BJ (cell line): ENCODE measurements at places on chromosomes 5 and 9.

DNA sequence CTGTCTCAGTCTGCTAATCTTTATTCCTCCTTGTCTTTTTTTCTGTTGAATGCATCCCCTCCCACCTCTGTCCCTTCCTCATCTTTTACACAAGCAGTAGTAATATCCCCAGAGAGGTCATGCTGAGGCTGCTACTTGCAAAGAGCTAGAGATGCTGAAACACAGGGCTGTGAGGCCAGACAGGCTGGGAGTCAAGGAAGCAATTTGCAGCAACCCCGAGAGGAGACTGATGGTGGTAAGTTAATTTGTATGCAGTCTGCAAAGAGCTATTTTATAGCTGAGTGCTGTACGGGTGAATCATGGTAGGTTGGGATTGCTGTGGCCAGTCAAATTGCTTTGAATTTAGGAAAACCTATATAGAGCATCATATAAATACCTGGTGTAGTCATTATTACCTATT is 90.2 kb upstream of the SLC24A2 start:
- no peak for DNase-seq

DNA sequence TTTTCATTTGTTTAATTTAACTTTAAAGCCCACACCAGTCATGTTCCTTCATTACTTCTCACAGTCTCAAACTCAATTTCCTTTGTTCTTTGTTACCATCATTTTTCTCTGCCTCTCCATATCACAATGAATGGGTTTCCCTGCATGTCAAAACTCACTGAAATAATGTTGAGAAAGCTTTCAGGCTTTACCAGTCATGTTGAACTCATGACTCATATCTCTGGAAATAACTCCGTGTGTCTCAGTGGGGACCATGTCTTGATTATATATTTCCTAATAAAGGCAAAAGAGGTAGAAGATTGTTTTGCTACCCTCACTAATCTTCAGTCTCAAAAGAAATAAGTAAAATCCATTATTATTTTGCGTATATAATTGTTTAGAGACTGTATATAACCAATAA is 231.2 kb downstream of the CHSY3 start:
- peak; percentile 7 for DNase-seq

DNA sequence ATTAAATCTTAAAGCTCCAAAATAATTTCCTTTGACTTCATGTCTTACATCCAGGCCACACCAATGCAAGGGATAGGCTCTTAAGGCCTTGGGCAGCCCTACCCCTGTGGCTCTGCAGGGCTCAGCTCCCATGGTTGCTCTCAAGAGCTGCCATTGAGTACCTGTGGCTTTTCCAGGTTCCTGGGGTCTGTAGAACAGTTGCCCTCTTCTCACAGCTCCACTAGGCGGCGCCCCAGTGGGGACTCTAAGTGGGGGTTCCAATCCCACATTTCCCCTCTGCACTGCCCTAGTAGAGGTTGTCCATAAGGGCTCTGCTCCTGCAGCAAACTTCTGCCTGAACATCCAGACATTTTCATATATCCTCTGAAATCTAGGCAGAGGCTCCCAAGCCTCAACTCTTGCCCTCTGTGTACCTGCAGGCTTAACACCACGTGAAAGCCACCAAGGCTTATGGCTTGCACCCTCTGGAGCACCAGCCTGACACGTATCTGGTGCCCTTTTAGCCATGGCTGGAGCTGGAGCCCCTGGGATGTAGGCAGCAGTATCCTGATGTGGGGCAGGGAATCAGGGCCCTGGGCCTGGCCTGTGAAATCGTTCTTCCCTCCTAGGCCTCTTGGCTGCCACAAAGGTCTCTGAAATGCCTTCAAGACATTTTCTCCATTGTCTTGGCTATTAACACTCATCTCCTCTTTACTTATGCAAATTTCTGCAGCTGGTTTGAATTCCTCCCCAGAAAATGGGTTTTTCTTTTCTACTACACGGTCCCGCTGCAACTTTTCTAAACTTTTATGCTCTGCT is 185.1 kb downstream of the SMARCA2 start:
- DNase-seq: no peak

- DNase-seq: no peak
Measured at GRCh38 chr9:22030101-22030598, 21.0 kb upstream of the CDKN2B start.

DNA sequence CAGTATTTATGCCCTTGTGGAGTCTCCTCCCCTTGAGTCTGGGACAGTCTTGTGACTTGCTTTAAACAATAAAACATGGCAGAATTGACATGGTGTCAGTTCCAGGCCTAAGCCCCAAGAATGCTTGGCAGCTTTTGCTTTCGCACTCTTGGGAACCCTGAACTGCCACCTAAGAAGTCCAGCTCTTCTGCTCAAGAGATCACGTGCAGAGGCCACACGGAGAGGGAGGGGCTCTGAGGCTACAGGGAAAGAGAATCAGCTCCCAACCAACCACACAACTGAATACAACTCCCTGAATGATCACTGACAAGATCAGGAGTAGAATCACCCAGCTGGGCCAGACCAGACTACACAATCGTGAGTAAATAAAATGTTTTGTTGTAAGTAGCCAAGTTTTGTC is 97.6 kb downstream of the MED27 start:
- DNase-seq: no peak

DNA sequence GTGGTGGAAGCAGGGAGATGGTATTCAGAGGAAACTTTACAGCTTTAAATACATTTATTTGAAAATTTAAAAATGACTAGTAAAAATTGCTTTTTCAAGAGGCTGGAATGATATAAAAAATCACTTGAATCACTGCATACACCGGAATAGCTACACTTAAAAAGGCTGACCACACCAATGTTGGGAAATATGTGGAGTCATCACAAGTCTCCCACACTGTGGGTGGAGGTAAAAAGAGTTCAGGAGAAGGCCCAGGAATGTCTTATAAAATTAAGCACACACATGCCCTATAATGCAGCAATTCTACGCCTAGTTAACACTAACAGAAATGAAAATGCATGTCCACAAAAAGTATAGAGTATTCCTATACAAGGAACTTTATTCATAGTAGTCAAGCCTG is 198.1 kb downstream of the ROR2 start:
- peak; percentile 44 for DNase-seq

DNA sequence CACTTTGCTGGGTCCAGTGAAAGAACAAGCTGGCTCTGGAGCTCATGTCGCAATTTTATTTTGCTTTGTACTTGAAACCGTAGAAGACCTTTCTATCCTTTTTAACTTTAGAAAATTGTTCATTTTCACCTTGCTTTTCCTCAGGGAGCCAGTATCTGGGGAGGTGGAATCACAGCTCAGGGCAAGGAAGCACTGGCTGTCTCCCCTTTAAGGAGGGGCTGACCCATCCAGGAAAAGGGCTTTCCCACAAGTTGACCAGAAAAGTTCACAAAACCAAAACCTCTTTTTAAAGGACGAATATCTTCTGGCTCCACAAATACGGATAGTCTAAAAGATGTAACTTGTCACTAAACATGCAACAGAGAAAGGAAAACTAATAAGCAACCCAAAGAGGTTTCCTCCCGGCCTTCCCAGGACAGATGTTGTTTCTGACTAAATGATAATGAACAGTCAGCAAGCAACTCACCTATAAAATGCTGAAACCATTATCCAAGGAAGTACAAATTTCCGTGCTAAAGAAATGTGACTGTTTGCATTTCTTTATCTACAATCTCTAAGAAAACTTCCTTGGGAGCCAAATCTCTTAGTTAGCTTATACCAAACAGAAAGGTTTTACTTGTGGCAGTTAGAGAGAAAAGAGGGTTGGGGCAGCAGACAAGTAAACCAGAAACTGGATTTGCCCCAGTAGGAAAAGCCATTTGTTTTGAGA is 278.2 kb downstream of the PLK2 start:
- DNase-seq: no peak

DNA sequence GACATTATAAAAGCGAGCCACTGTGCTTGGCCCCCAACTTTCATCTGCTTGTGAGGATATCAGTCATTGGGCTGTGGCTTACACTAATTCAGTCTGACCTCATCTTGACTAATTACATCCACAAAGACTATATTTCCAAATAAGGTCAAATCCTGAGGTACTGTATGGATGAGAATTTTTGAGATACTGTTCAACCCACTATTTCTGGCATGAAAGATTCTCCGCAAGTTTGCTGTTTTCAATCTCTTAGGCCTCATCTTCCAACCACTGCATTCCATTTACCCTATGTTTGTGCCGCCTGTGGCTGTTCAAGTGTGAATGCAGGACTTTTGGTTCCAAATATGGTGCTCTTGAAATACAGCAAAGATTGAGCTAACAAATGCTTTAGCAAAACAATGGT is 400.9 kb upstream of the SGCD start:
- no peak for DNase-seq

DNA sequence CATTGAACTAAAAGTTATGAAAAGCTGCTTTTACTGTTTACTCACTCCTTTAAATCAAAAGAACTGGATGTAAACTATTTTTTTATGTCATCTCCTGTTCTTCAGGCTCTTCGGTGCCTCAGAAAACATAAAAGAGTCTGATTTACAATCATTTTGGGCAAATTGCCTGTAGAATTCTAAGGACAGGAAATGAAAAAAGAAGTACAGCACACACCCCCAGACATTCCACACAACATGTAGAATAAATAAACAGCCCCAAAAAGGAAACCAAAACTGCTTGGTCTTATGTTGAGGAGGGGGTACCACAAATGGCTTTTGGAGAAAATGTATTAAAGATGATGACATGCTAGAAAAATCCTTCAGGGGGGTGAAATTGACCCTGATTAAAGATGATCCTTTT is 57.2 kb downstream of the ITGA1 start:
- DNase-seq: no peak

DNA sequence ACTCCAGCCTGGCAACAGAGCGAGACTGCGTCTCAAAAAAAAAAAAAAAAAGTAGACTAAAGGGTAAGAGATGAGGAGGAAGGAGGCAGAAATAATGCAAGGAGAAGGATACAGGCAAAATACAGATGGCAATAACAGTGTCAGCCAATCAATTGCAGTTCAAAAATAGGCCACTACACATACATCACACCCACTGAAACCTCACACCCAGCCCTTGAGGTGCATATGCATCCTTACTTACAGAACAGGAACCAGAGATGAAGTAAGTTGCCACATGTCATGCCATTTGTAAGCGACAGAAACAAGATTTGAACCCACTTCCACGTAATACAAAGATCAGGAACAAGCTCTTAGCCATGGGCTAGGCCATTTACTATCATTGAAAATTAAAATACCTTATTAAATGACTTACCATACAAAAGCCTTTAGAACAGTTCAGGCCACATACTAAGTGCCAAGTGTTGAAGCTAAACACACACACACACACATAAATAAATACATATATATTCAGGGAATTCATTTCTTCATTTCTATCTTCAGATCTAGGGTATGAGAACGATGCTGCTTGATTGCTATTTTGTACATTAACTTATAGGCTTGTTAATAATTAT is 98.4 kb downstream of the FNBP1 start:
- no peak for DNase-seq

GRCh38 chr9:14242150-14242805 is 71.7 kb downstream of the NFIB start:
- DNase-seq: no peak

DNA sequence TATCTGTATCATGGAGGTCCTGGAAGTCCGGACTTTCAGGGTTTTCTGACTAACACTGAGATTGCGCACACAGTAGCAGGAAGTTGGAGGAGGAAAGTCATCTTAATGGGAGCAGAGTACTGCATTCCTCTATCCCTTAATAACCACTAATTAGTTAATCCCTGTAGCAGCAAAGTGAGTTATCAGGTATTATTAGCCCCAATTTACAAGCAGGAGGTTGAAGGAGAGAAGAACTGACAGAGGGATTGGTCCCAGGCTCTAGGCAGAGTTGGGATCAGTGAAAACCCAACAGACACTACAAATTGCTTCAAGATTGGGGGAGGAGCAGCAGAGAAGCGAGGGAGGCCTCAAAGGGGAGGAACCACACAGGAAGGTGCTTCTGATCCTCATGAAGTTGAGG is 74.5 kb upstream of the XPA start:
- no peak for DNase-seq
